ENCODE measurements at places on chromosomes 7 and 10.

DNA sequence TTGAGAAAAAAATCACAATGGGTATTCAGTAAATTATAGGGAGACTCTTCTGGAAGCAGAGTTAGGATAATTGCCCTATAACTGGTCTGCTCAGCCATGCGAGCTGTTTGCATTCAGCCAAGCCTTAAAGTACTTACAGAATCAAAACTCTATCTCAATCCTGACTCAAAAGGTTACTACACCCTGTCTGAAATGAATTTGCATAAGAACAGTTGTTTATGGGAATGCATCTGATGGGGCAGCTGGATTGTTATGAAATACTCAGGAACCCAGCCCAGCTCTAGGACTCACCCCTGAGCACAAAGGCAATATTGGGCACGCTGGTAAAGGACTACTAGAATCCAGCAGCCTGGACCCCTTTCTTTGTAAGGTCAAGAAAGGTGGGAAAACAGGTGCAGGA, 38.8 kb downstream of the AKR1B15 start:
- DNase-seq = no peak

GRCh38 chr10:114458955-114459354, 54.7 kb upstream of the AFAP1L2 start:
- DNase-seq = no peak

DNA sequence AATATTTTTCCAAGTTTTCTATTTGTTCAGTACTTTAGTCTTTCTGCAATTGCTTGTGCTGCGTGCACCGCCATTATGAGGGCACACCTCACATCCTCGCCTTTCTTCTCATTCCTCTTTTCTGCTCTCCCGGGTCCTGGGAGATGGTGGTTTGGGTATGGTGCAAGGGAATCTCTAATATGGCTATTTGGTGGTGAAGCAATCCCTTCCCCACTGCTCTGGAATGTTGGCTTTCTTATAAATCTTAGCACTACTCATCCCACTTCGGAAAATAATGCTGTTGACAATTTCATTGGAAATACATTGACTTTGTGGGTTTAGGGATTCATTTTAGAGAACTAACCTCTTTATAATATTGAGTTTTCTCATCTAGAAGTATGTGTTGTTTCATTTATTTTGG, 1.9 kb upstream of the GCK start:
- DNase-seq = no peak

DNA sequence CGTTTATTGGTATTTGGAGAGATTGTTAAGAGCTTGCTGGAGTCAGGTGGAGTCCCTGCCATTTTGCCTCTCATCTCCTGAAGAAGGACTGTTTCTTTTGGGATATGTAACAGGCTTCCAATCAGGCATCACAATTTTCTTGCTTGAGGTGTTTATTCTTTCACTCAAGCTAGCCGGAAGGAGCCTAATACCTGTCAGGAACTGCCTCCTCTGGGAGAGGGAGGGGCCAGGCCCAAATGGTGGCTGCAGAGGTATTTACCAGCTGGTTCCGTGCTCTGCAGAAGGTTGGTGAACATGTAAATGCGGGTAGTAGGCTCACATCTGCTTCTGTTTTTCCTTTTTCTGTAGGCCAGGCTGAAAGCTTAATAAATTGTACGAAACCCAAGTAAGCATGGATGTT, 114.0 kb downstream of the TCF7L2 start:
- no peak for DNase-seq

- DNase-seq = peak; percentile 61
Measured at GRCh38 chr10:373526-374309, 238.5 kb downstream of the ZMYND11 start.

- no peak for DNase-seq
Measured at GRCh38 chr7:44757311-44757710, 8.7 kb downstream of the ZMIZ2 start.

DNA sequence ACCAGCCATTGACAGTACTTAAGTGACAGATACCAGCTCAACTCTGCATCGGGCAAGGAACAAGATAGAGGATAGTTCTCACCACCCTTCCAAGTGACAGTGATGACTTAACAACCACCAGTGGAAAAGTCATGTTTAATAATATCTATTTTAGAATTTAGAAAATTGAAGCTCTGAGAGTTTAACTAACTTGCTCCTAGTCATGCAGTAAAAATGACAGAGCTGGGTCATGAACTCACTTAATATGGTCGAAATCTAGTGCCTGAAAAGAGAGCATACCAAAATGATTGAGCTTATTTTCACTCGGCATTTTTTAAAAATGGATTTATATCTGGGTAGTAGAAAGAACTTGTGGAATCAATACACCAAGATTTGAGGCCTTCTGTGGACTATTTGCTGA, 367.8 kb upstream of the IGFBP3 start:
- DNase-seq = no peak

GRCh38 chr7:26686448-26686981, 177.9 kb downstream of the SKAP2 start:
- no peak for DNase-seq

GRCh38 chr7:101363734-101364374, 1.2 kb downstream of the COL26A1 start:
- no peak for DNase-seq

- no peak for DNase-seq
Measured at GRCh38 chr7:100546129-100546925, 7.3 kb downstream of the AGFG2 start.

GRCh38 chr10:96910488-96911395, 78.6 kb downstream of the LCOR start:
- no peak for DNase-seq

- DNase-seq = no peak
Measured at GRCh38 chr10:84160663-84161362, 12.8 kb upstream of the GPR15LG start.

DNA sequence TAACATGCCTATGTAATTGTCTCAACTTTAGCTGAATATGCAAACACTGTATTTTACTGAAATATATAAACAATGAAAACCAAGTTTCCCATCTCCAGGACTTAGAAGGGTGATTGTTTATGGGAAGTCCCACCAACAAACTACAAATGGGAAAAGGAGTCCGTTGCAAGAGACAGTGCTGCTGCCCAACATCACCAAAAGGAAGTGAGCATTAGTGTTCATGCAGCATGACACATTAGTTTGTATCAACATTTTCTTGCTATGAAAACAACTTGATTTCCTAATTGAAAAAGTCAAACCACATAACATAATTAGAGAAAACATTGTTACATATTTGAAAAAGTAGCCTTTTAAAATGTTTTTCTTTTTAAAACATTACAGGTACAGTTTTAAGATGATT, 138.5 kb downstream of the ZNF438 start:
- DNase-seq = no peak

DNA sequence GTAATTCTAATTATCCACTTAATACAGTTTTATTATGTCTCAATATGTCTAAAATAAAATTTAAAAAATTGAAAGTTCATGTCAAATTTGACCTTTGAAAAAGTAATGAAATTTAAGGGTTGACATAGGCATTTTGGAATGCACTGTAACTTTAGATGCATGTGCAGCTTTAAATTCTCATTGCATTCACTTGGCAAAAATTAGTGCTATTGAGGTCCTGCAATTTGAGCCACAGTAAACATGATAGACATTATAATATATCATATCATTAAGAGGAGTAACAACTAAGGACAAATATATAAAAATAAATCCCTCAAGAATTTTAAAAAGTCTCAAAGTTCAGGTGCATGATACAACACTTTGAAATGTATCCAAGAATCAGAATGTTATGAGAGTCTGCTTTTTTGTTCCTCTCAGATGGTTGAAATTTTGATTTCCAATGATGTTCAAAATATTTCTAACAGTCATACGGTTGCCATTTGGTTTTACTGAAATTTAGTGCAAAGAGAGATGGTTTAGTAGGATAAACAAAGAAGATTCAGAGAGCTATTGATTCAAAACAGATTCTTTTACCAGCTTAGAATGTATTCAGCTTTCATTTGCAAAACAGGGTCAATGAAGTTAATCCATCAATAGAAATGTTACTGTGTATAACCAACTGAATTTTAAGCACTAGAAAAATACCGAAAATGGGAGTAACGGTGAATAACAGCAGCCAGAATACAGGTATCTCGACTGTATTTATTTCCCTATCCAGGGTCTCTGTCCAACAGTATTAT, 71.8 kb downstream of the SEMA3A start:
- no peak for DNase-seq

DNA sequence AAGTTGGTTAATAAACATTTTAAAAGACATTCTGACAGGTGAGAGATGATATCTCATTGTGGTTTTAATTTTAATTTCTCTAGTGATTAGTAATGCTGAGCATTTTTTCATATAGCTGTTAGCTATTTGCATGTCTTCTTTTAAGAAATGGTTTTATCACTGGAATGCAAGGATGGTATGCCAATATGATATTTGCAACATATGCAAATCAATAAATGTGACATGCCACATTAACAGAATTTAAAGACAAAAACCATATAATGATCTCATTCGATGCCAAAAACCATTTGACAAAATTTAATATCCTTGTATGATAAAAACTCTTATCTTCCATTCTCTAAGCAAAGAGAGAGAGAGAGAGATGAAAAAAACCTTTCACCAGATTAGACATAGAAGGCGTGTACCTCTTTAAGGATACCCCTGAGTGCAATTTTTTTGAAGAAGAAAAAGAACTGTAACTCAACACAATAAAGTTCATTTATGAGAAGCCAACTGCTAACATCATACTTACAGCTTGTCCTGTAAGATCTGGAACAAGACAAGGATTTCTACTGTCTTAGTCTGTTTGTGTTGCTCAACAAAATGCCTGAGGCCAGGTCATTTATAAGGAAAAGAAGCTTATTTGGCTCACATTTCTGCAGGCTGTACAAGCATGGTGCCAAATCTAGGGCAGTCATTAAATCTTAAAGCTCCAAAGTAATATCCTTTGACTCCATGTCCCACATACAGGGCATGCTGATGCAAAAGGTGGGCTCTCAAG, 39.7 kb upstream of the ZMYND11 start:
- DNase-seq = no peak

DNA sequence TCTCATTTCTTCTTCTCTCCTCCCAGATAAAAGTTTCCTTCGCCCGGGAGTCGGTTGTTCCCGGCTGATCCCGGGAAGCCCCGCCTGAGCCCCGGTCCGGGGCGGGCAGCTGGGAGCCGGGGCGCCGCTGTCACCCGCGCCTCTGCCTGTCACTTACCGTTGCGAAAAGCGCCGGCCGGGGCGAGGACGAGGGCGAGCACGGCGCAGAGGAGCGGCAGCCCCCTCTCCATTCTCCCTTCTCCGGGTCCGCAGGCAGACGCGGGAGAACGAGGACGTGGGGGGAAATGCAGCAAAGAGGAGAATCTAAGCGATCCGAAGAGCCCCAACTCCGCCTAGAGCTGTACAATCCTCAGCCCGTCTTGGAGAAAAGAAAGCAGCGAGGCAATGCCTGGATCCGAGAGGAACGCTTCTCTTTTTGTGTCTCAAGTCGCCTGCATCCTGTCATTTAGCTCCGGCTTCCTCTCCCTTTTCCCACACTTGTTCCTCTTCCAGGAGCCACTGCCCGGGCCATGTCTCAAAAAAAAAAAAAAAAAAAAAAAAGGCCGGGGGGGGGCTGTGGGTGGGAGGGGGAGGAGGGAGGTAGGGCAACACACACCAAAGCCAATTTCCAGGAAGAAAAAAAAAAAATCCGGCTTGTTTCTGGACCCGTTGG, at the start of gene NRP1:
TSS of gene NRP1 (minus strand) at position 515 of the 652 bp plus-strand sequence. CDS start at position 230, 285 bp downstream.
- no peak for DNase-seq

GRCh38 chr7:115962340-115962739, 68.2 kb downstream of the TFEC start:
- DNase-seq = no peak

- no peak for DNase-seq
Measured at GRCh38 chr7:101942603-101943210, 125.3 kb downstream of the CUX1 start.

GRCh38 chr7:111638078-111638477, 75.8 kb upstream of the IMMP2L start:
- DNase-seq = no peak

DNA sequence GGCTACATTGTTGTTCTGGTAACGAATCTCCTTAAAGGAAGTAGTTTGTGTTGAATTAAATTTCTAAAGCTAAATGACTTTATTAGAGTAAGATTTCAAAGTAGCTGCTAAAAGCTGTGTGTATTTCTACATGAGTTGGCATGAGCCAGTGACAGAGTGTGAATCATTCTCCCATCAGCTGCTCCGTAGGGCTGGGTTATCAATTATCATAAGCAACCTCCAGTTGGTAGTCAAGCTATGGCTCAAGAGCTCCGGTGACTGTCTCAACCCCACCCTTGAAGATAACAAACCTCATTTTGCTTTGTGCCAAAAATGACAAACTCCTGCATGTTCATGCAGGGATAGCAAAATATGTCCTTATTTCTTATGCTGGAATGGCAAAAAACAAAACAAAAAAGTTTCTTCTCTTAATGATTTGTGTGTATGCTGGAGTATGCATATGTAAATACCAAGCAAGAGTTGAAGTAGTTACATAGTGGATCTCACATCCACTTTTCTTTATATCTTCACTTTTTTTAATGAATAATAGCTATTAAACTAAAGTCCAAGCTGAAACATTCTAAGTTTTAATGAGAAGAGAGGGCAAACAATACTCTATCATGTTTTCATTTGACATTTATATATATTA, 249.4 kb downstream of the CACNA2D1 start:
- no peak for DNase-seq

GRCh38 chr10:120732643-120733313, 118.4 kb upstream of the WDR11 start:
- DNase-seq = no peak

DNA sequence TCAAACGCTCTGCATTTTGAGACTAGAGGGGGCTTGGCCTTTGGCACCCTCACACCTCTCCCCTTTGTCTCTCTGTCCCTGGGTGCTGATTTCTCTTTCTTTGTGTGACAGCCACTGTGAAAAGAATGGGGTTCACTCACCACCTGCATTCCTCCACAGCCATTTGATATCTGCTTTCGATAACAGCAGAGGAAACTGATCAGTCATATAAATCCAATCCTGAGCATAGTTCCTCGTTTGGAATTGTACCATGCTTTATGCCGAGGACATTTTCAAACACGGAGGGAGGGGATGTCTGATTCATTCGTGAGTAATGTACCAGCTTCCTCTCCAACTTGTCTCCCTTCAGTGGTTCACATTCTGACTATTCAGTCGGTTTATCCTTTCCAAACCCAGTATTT, 15.8 kb downstream of the MET start:
- DNase-seq = peak; percentile 40

Measured in fibroblast of skin of left biceps (primary cell).